ENCODE measurements at places on chromosomes 2 and 18.

- peak; percentile 49 for DNase-seq
Measured at GRCh38 chr2:69770193-69770702, 28.3 kb downstream of the ANXA4 start.

DNA sequence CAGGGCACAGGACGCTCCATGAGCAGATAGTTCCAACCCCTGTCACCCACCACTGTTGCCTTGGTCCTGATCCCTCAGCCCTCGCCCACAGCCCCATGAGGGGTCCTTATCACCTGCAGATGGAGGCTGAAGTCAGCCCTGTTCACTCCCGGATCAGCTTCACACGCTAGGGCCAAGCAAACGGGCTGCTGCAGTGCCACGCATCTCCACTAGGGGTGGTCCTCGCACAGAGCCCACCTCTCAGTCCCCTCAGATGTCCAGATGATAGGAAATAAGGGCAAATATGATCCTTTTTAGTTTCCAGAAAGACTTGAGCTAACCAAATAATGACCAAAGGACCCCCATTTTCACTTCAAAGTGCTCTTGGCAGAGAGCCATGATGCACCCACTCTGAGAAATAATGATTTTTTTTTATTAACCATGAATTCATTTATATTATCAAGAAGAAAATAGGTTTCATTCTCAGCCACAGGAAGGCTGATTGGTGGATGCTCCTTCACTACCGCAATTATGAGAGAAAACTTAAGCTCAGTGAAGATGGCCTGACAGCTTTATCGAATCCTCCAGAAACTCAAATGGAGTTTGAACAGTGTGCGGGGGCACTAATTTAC lies 71.9 kb upstream of the KLHL29 start:
- no peak for DNase-seq

GRCh38 chr2:175690113-175690837 lies 311.8 kb downstream of the LNPK start:
- peak; percentile 49 for DNase-seq

- no peak for DNase-seq
Measured at GRCh38 chr18:35553300-35553699, 28.2 kb upstream of the GALNT1 start.

DNA sequence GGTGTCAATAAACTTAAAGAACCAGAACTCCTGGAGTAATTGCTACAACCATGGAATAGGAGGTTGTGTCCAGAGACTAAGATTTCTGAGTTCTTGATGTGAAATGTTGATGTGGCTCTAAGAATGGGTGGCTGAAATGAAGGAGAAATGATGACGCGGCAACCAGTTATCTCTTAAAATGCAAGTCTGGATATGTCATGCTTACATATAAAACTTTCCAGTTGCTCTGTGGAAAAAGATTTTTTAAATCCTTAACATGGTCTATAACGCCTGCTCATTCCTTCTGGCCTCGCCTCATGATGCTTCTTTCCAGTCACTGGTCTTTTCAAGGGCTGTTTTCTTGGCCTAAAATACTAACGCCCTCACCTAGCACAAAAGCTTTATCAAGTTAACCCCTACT lies 23.5 kb upstream of the MYO1B start:
- no peak for DNase-seq

GRCh38 chr2:136809998-136810397 lies 44.7 kb downstream of the THSD7B start:
- DNase-seq: no peak

GRCh38 chr2:96789245-96789617 lies 26.8 kb upstream of the CNNM3 start:
- DNase-seq: no peak

DNA sequence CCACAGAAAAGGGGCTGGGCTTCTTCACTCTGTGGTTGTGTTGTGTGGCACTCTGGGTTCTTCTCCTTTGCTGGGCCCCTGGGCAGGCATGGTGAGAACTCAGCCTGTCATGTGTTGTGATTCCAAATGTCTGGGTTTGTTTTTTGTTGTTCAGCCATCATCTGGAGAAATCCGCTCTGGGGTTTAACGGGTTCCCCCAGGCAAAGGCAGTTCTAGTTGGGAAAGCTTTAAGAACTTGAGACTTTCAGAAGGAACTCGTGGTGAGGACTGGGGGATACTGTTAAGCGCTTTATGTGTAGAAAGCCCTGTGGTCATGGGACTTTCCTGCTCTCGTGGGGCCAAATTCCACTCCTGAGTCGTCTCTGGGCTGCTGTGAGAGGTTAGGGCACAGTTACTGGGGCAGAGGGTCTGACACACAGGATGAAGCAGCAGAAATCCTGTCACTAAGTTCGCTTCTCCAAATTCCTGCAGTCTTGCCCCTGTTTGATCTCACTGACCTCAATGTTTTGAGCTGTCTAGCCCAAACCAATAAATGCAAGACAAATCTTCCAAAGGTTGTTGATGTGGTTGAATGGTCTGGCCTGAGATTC lies 87.7 kb downstream of the RAPGEF4 start:
- DNase-seq: peak; percentile 52

- no peak for DNase-seq
Measured at GRCh38 chr18:22493940-22494339, 76.2 kb upstream of the CTAGE1 start.

GRCh38 chr18:46265196-46266156 lies 161.3 kb downstream of the HAUS1 start:
- DNase-seq: no peak

DNA sequence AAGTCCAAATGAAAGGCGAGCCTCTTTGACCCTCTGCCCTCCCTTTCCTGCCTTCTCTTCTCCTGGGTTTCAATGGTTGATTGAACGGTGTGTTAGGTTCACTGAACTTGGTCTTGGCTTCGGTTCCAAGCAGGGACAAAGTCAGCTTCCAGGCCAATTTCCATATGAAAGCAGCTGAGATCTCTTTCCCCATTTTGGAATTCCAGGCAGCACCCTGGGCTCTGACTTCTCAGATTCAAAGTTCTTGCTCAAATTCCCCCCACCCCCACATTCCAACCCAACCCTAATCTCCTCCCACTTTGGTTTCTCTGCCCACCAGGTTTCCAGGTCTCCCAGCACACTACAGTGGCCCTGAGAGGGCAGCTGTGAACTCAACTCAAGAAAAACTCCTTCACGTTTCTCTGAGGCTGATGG lies 231.0 kb downstream of the INSIG2 start:
- DNase-seq: no peak

- no peak for DNase-seq
Measured at GRCh38 chr2:114717049-114717448, 274.6 kb downstream of the DPP10 start.

- DNase-seq: no peak
Measured at GRCh38 chr2:63425079-63425416, 163.2 kb downstream of the WDPCP start.

- DNase-seq: no peak
Measured at GRCh38 chr2:26885651-26886329, 37.9 kb downstream of the DPYSL5 start.

DNA sequence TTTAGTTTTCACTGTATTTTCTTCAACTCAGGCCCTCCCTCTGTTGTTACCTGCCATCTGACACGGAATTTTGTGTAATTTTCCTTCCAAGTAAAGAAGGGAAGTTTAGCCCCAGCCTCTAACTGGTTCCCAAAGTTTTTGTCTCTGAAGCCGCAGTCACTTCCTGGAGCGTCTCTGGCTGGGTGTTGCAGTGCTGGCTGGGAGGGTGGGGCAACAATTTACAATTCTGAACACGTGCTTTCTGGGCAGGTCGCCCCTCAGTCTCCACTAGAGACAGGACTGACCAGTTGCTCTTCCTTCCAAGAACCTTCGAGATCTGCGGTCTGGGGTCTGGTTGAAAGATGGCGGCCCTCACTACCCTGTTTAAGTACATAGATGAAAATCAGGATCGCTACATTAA lies 3.5 kb downstream of the CNDP2 start:
- DNase-seq: peak; percentile 65

GRCh38 chr2:145088756-145089155 lies 568.8 kb upstream of the ZEB2 start:
- no peak for DNase-seq

DNA sequence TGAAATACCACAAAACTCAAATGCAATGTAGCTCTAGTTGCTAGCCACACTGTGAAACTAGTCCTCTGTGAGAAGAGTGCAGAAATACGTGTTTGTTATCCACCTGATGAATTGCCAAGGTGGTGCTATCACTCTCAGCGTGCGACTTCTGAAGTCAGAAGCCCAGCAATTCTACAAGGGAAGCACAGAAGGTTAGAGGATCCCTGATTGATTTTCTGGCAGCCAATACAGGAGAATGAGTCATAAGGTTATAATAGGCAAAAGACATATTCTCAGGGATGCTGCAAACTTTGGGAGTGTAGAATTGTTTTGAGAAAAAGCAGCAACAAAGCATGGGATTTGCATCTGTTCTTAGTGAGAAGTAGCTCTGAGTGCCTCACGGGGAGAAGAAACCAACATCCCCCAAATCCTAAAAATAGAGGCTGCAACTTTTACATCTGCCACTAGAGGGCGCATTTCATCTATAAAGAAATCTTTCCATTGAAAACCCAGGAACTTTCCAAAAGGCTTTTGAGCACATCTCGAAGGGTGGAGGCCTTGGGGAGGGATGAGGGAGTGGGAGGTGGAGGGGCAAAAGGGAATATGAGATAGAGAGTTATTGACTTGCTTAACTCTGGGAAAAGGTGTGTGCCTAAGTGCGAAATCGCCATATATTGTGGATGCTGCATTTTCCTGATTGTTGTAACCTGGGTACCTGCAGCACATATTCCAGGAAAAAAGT lies 78.0 kb downstream of the TMEM182 start:
- peak; percentile 40 for DNase-seq

DNA sequence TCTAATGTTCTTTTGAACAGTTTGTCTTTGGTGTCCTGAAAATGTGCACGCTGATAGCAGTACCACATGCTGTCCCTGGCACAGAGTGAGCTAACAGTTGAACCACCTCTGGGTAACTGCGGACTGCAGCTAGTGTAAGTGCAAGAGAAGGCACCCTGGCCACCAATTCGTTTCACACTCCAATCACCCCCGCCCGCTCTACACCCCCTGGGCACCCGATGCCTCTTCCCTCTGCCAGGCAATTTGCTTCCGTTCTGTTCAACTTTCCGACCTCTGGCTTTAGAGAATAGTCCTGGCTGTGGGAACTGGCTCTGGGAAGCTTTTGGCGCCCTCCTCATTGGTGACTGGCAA lies 1.4 kb downstream of the DOCK10 start:
- no peak for DNase-seq

DNA sequence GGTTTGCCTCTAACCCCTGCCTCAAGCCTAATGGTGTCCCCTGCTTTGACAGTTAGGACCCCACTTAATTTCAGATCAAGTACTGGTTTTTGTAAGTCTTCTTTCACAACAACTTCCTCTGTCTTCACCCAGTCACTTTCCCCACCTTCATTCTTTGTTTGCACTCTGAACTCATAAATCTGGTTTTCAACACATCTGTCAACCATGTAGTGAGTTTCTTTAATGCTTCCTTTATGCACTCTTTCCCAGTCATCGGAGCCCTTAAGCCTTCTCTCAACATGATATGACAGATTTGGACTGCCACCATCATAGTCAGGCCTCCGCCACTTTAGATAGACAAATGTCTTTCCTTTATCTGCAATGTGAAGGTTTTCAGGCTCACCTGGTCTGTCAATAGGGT lies 109.1 kb downstream of the PLEKHA3 start:
- no peak for DNase-seq

DNA sequence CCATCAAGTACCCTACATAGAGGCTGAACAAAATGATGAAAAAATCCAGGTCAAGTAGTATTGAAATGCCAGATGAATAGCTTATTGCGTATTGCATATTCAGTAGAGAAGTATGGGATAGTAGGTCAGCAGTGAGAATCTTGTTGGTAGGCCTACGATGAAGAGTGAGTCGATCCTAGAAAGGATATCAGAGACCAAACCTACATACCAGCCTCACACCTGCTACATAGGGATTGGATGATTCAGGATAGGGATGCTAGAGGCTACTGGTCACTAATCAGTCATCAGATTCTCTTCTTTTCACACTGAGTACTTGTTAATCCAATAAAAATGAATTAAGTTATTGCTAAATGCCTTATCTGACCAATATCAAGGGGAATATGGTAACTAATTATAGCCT lies 274.5 kb downstream of the DSEL start:
- no peak for DNase-seq

GRCh38 chr2:27810455-27810854 lies 38.9 kb downstream of the MRPL33 start:
- DNase-seq: no peak

DNA sequence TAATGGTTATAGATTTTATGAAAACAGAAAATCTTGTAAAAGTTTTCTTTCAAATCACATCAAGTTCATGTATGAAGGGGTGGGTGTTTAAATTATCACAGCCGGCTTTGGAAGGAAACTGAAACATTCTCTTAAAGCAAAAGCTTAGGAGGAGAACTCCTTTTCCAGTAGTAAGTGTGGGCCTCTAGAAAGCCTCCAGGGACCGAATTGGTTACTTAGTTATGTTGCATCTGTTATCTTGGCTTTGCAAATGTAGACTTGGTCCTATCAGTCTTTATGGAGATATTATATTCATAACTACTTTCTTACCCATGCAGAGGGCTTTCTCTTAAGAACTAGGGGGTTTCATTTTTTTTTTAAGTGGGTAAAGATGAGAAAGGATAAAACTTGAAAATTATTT lies 7.4 kb downstream of the NAB1 start:
- no peak for DNase-seq

GRCh38 chr2:200479692-200480265 lies 30.1 kb downstream of the KCTD18 start:
- DNase-seq: no peak

- no peak for DNase-seq
Measured at GRCh38 chr18:6207116-6207515, 207.6 kb downstream of the L3MBTL4 start.

DNA sequence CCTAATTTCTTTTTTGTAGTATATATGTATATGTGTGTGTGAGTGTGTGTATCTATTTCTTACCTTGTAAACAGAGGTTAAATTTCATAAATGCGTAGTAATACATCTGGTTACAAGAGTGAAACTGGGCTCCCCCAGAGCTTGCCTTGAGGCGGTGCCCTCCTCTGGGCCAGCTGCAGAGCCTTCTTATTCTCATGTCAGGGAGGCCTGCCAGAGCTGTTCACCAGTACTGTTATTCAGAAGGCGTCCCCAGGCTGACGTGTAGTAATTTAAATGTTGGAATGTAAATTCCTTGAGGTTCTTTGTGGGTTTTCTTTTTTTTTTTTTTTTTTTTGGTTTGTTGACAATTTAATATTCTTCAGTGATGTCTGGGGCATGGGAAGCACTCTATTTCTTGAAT lies 11.2 kb downstream of the COPS8 start:
- no peak for DNase-seq

GRCh38 chr18:79367480-79367879 lies 28.2 kb upstream of the NFATC1 start:
- DNase-seq: no peak

DNA sequence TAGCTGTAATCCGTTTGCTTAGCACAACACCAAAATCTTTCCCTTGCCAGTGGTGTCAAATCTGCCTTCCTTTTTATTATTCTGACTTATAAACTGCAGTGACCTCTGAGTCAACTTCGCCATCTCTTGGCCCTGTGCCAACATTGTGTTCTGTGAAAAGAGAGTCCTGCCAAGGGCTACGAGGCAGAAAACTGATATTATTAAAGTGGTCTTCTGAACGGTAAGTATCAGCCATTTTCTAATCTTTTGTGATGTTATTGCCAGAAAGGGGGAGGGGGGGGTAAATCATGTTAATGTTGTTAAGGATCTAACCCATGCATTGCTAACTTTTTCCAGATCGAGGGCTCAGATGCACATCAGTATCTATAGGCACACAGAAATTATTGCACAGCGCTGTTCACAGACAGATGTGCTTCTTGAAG lies 121.5 kb upstream of the LTBP1 start:
- peak; percentile 41 for DNase-seq

GRCh38 chr2:9578467-9579235 lies 23.0 kb upstream of the ADAM17 start:
- DNase-seq: no peak

GRCh38 chr2:120343100-120343432 lies 2.9 kb upstream of the INHBB start:
- DNase-seq: no peak

Measured in femur (tissue), 1 donor.